ENCODE measurements at places on chromosomes 5 and 9.

DNA sequence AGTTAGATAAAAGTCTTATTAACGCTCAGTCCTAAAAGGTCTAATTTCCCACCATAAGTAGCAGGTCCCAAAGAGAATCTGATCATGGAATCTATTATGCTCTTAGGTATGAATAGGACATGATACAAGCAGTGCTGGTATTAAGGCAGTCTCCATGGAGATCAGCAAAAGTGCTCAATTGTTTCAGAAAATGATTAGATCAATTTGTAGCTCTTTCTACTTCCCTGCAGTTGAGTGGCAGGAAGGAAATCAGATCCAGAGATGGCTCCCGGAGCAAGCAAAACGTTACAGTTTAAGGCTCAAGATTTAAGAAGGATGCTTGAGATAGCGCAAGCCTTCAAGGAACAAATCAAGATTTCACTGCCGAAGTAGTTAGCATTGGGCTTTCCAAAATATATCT, 205.7 kb downstream of the DRD1 start:
- DNase-seq, result no peak

- DNase-seq, result no peak
These were observed 67.0 kb upstream of the EIF4EBP3 start for GRCh38 chr5:140480310-140481014.

GRCh38 chr5:96075579-96076289, 114.1 kb upstream of the ELL2 start:
- DNase-seq, result no peak

GRCh38 chr9:131187957-131188356, 62.6 kb downstream of the NUP214 start:
- DNase-seq, result no peak

DNA sequence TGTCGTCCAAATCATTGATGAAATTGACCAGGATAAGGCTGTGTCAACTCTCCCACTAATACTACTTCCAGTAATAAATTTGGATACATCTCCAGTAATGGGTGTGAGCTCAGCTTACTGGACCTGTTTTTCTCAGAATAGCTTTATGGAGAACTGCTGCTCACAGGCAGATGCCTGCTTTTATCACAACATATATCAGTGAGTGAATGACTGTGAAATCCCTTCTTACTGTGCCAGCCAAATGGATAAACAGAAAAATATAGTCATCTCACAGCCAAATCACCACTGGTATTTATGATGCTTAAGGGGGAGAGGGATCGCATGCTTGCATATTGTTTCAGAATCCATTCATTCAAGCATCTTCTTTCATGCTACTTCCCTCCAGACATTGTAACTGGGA, 148.4 kb upstream of the PAPPA start:
- no peak for DNase-seq

- DNase-seq, result no peak
These were observed 55.4 kb downstream of the ACER2 start for GRCh38 chr9:19464061-19464763.

- no peak for DNase-seq
These were observed 466.1 kb downstream of the SPATA31D1 start for GRCh38 chr9:82454509-82455190.

GRCh38 chr9:106772523-106773290, 90.3 kb upstream of the ZNF462 start:
- no peak for DNase-seq

DNA sequence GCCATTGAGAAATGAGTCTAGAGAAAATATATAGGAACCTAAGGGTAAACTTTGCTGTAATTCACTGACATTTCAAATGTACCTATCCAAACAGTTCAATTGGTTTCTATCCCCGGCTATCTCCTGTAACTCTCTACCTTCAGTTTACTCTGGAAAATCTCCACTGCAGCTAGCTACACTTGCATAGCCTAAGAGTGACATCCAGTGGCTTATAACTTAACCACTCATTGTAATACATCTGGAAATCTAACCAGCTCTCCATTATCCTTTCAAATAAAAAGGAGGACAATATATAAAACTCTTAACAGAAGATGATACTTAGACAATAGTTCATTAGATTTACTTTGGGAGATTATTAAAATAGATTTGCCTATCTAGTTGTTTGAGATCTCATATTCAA, 35.3 kb upstream of the SPDL1 start:
- DNase-seq, result no peak

All from esophagus squamous epithelium (tissue), 5 donors.